Activated CD4-positive, CD25-positive, alpha-beta regulatory T cell treated with anti-CD3 and anti-CD28 coated beads, Interleukin-2, amount 50 U/mL, for 24 hours (primary cell): ENCODE measurements at places on chromosomes 5 and 9.

GRCh38 chr9:26057050-26057449, 378.8 kb upstream of the TUSC1 start:
- ATAC-seq = no peak

- no peak for ATAC-seq
Measured at GRCh38 chr5:170310256-170310926, 12.8 kb upstream of the LCP2 start.

DNA sequence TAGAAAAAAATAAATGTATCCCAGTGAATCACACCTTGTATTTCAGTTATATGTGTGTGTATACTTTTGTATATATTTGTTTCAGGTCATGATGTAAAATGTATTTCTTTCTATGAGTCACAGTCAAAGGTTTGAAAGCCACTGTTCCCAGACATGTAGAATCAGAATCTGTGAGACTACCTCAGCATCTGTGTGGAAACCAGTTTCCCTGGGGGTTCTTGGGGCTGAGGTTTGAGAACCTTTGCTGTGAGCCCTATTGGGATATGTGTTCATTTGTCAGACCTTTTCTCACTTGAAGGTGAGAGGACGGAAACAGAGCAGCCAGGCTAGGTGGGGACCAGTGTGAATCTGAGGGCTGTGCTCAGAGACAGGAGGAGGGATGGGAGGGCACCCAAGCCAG, 78.7 kb upstream of the SAP30L start:
- ATAC-seq = no peak

DNA sequence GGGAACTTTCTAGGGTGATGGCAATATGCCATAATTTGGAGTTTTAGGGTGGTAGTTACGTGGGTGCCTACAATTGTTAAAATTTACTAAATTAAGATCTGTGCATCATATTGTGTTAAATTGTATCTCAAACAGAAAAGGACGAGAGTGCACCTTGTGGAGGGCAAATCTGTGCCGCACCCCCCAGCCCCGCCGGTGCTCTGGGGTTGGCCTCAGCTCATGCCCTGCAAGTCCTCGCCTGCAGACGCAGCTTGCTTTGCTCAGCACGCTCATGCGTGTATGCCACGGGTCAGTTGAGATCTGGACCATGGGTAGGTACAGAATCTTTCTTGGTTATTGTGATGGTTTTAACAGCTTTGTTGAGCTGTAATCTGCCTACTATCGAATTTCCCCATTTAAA, 33.7 kb upstream of the FCN1 start:
- no peak for ATAC-seq

DNA sequence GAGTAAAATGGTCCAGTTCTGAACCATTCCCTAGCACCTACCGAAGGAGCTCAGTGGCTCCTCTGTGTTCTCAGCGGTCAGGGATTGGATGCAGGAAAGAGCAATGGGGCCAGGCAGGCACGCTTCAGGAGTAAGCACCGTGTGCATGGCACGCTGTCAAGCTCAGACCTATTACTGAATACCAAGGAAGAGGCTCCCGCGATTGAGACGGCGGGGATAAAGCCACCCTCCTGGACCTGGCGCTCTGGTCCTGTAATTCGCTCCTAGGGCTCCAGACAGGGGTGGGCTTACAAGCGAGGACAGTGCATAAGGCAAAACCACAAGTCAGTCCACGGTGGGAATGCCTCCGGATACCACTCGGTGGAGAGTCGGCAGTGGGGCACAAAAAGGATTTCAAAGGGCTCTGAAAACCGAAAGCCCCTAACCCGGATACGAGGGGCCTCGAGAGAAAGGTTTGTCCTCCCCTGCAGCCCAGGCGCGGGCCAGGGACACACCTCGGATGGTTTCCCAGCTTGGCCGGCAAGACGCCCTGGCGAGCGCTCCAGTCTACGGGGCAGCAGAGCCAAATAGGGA, 988 bp downstream of the OXCT1 start:
- no peak for ATAC-seq

GRCh38 chr5:1119312-1119831, 7.5 kb upstream of the SLC12A7 start:
- ATAC-seq = no peak

DNA sequence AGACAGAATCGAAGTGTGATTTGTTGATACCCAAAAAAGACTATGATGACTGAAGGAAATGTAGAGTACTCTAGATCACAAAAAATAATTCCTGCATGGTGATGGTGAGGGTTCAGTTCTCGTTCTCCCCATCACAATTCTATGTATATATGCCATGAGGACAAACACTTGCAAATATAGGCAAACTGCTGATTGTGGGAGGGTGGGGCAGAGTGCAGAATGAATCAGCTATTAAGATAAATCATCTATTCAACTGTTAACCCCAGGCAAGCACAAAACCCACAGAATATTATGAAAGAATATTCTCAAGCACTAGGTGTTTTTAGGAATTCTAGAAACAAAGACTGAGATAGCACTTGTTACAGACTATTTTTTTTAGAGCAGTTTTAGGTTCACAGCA, 13.9 kb upstream of the UBLCP1 start:
- no peak for ATAC-seq

GRCh38 chr5:72121780-72122445, 14.6 kb downstream of the MAP1B start:
- no peak for ATAC-seq

DNA sequence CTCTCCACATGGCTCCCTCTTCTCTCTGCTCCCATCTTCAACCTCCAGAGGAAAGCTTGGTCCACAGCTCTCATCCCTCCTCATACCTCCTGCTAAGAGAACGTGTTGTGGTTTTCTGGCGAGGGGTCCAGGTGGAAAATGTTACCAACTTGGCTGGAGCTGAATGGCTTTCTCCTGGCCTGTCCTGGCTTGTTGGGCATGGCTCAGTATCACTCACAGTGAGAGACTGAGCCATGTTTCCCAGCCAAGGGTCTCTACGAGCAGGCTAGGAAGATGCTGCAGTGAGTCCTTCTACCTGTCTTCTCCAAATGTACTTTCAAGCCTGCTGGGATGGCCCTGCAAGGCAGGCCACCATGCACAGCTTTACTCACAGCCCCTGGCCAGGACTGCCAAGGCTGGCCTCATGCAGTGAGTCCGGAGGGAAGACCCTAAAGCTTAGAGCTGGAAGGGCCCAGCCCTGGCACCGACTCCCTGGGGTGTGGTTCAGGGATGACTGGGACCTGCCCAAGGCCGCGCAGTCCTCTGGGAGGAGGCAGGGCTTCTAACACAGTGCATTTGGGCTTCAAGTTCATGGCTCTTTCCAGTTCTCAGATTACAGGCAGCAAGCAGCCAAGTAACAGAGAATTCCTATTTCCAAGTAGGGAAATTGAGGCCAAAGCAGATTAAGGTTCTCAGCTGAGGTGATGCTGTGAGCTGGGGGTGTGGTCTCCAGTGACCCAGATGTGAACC, 59.5 kb downstream of the COL27A1 start:
- no peak for ATAC-seq

DNA sequence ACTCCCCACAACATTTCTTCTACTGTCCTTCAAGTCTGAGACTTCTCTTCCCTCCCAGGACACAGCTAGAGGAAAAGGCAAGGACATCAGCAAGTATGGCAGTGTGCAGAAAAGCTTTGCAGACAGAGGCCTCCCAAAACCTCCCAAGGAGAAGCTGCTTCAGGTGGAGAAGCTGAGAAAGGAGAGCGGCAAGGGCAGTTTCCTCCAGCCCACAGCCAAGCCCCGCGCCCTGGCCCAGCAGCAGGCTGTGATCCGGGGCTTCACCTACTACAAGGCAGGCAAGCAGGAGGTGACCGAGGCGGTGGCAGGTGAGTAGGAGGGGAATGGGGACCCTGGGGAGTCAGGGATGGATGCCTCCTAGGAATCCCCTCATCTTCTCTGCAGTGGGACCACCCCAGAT, 24.4 kb downstream of the OLFML2A start:
- no peak for ATAC-seq

DNA sequence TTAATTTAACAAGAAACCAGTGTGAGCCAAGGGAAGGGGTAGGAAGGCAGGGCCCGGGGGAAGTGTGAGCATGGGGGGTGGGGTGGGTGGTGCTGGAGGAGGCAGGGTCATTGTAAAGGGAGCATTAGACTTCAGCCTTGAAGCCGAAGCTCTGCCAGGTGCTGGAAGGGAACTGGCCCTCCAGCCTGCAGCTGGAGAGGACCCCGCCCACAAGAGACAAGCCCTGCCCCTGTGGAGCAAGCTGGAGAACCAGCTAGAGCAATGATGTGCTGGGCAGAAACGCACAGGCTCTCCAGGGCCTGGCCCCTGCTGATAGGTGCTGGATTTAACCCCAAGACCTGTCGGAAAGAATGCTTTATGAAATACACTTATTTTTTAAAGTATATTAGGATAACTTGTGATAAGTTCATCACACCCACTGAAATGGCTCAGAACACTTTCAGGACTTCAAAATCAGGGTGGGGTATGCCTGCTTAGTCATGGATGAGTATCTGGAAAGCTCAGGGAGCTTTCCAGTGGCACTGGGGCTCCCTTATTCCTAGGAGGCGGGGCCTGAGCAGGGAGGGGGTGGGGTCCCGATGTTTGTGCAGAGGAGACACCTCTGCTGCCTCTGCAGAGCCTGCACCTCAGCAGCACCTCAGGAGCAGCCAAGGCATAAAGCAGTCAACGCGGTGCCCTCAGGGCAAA, 27.1 kb downstream of the UBE2QL1 start:
- no peak for ATAC-seq

DNA sequence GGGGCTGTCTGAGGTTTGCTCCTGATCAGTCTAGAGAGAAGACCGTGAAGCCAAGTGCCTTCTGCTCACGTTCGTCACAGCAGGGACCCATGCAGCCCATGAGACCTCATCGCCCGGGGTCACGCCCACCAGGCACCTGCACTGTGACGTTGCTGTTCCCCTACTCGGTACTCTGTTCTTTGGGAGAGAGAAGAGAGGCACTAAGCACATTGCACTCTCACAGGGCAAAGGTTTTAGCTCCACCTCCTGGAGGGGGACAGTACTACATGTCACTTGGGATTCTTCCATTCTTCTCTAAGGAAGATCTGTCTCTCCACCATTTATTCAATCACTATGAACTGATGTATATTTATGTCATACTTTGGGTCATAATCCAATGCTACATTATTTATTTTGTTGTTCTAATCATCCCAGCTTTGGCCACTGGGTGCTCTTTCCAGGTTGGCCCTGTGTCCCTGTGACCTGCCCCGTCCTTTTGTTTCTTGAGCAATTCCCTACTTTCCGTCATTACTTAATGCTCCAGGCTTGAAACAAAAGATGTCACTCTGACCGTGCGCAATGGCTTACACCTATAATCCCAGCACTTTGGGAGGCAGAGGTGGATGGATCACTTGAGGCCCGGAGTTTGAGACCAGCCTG, 31.4 kb upstream of the BRD3 start:
- peak; percentile 49 for ATAC-seq

DNA sequence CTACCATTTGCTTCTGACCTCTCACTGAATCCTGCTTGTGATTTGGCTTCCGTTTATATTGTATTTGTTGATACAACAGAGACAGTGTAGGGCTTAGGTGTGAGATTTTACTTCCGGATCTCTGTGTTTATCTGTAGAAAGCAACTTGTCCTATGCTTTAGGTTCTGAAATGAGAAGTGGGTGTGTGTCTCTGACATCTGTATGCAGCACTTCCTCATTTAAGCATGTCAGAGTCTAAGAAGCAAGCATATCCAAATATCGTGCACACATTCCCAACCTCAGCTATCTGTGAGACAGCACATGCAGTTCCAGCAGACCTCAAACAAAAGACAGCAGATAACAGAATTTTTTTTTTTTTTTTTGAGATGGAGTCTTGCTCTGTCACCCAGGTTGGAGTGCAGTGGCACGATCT, 16.3 kb downstream of the KLF9 start:
- ATAC-seq = peak; percentile 66

GRCh38 chr5:137075163-137075970, 423.8 kb downstream of the SPOCK1 start:
- no peak for ATAC-seq

DNA sequence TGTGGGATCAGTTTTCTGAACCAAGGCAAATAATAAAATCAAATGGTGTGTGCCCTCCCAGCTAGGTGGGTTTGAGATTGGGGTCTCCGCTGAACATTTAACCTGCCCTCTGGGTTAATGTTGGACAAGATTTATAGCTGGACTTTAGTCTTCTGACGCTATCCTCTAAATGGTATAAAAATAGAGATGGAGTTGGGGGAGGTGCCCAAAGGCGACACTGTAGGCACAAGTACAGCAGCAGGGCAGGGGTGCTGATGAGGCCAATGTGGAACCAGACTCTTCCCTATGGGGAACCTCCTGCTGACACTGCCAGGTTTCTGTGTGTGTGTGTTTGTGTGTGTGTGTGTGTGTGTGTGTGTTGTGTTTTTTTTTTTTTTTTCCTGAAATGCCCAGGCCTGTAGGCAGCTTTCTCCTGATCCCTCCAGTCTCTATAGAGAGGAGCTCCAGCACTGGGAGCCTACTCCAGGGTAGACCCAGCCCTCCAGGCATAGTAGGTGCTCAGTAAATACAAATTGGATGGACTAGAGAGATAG, 37.9 kb downstream of the PCDH1 start:
- ATAC-seq = no peak

DNA sequence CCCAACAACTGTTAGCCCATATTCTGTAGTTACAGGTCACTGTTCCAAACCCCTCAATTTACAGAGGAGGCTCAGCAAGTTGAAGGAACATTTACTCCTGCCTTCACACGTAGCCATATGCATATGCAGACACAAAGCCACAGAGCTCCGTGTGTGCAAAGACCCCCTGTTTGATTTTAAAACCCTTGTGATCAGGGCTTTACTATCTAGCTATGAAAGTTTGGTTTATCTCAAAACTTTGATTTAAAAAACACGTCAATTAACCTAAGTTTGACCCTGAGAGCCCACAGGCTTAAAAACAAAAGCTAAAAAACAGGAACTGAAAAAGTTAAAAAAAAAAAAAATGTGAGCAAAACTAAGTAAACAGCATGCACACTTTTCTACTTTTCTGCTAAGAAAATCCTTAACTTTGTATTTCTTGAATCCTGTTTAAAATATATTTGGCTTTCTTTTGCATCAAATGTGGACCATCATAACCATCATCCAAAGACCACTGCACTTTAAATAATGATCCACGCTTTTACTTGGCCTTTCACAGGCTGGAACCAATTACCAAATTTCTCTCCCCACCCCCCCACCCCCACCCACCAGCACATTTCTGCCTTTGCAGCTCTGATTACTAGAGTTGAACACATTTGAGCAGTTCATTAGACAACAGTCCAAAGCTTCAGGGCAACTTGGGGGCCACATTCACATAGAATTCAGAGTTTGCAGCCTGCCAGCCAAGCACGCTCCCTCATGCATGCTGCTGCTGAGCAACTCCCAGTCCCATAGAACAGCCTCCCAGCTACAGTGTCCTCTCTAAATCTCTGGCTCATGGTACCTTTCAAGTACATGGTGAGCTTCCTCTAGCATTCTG, 128.8 kb upstream of the MAP3K1 start:
- ATAC-seq = no peak

GRCh38 chr5:101018299-101018698, 115.2 kb upstream of the ST8SIA4 start:
- no peak for ATAC-seq

GRCh38 chr9:129671519-129671918, 6.1 kb downstream of the PRRX2 start:
- no peak for ATAC-seq

- ATAC-seq = no peak
Measured at GRCh38 chr5:172586125-172587060, 54.7 kb upstream of the NEURL1B start.
